ENCODE measurements at places on chromosomes 4 and X.

DNA sequence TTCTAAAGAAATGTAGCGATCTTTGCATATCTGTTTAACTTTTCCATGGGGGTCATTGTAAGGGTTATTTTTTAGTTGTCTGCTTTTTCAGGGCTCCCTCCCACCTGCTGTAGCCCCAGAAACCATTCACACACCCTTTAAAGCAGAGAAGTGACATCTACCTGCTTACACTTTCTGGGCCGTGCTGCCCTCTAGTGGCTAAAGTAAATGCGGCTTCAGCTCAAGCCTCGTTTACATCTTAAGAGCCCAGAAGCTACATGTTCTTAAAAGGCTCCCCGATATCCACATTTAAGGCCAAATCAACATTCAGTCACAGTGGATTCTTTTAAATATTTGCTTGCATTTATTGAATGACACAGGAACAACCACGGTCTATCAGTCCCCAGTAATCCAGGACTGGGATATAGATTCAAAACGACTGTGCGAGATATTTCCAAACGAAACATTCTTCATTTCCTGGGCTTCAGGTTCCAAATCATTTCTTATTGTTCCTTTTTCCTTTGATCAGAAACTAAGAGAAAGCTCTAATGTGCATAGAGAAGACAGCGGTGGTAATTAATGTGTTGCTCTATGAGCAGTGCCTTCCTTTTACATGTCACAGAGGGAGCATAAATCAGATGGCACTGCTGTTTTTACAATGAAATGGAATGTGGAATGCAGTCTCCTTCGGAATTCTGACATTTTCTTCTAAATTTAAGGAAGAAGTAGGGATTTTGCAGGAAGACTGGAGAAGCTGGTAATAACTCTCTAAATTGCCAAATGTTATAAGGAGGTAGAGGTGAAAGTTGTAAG is 119.9 kb downstream of the RASGEF1B start:
- DNase-seq = peak; percentile 82

DNA sequence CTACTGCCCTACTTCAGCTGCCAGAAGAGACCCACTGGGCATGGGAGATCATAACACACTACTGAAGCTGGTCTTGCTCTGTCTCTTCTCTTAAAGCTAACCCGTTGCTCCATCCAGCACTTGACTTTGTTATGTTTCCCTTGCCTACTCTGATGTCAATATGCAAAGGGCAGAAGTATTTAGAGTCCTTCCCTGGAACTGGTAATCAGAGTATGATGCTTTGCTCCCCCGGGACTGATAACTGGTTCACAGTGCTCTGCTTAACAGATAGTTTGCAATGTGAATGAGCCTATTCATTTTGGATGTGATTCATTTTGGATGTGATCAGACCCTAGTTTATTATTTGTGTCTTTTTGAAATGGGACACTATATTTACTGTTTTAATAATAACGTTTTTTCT is 12.3 kb upstream of the UCP1 start:
- no peak for DNase-seq

GRCh38 chrX:118522230-118522926 is 26.8 kb downstream of the DOCK11 start:
- no peak for DNase-seq

DNA sequence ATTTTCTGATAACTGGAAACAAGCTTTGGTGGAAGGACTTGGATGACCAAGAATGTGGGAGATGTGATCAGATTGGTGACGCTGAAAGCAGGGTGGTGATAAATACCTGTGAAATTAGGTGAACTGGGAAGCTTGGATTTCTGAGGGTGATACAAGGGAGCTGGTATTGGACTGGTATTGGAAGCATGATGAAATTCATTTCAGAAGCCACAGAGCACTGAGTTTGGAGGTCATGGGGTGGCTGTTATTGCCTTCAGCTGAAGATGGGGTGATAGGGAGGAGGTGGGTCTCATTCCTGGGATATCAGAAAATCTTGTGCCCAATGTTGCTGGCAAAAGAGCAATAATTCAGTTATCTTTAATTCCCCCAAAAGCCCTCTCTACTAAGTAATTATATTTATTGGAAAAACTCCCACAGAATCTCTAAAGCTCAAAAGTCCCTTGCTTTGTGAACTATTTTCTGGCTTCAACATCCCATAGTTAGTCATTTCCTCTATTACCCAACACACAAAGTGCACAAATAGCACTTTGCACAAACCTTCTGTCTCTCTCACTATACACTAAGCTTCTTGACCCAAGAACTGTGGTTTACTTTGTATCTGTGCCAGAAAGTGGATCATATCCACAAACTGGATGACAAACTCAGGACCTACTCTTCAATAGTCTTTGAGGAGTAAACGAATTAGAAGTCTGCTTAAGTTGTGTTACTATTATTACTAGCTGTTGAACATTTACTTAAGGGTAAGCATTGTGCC is 23.1 kb upstream of the CAMK2D start:
- DNase-seq = no peak

DNA sequence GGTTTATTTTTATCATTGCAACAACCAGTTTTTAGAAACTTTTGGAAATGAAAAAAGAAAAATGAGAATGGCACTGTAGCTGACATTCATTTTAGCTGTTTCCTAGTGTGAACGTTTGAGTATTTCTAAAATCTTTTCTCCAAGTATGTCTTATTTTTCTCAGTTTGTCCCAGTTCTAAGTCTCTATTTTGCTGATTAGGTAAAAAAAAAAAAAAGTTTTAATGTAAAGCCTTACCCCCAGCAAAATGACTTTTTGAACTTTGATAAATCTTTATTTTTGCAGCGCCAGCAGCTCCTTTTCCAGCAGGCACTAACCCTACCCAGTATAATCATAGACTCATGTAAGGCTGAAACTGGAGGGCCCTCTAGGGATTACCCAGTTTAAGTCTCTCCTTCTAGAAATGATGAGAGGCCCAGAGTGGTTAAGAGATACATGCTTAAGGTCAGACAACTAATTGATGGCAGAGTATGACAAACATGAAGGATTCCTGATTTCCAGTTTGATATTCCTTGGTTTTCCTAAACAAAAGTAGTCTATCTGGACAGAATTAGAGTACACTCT is 84.3 kb upstream of the SLC4A4 start:
- no peak for DNase-seq

GRCh38 chrX:79515529-79515928 is 148.4 kb upstream of the ITM2A start:
- DNase-seq = no peak

GRCh38 chrX:51496501-51497291 is at the start of gene NUDT11:
NUDT11 (minus strand) TSS chrX:51496592; CDS start chrX:51496444, 148 bp downstream.
- peak; percentile 89 for DNase-seq

DNA sequence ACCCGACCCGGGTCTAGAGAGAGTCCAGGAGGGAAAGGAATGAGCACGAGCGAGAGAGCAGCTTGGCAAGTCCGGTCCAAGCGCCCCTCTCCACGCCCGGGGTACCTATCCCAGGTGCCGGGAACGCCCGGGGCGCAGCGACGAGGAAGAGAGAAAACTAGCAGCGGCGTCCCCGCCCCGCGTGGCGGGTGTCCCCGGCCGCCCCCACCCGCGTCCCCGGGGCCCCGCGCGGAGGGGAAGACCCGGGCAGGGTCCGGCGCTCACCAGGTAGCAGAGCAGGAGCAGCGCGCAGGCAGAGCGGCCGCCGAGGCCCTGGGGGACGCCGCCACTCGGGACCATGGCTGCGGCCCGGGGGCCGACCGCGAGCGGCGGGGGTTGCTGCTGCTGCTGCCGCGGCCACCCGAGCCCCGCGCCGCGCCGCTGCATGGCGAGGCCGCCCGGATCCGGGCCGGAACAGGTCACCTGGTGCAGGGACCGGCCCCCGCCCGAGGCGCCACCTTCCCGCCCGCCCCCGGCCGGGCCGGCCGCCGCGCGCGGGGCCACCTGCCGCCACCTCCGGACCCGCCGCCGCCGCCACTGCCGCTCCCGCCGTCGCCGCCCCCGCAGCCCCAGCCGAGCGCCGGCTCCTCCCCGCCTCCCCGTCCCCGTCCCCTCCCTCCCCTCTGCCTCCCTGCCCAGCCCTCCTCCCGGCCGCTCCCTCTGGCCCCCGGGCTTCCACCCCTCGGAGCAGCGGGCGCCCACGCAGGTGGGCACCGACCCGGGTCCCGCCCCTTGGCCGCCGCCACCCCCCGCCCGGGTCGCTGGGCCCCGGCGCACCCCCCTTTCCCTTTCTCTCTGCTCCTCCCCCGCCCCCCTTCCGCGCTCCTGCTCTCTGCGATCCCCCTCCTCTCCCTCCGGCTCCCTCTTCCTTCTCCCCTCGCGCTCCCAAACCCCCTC is at the start of gene SEL1L3:
Gene SEL1L3 (minus strand): TSS at position 578 of the 936 bp plus-strand sequence. CDS start 152 bp downstream, at position 426.
- peak; percentile 75 for DNase-seq

- DNase-seq = no peak
Measured at GRCh38 chr4:116099596-116099995, 985.8 kb downstream of the TRAM1L1 start.

GRCh38 chr4:41009411-41009810 is 204.9 kb downstream of the APBB2 start:
- no peak for DNase-seq

DNA sequence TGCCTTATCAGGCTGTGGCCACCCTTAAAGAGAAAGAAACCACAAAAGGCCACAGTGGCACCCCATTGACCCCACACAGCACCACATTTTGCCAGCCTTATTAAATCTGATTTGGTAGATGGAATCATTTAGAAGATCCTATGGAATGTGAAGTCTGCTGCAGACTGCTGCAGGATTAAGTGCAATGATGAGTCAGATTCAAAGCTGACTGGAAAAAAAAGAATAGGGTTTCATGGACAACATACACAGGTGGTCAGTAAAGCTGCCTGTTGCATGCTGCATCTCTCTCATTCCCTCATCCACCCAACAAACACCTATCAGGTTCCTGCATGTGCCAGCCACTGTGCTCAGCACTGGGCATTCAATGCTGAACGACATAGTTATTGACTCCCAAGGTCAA is 56.6 kb downstream of the CHST7 start:
- no peak for DNase-seq

DNA sequence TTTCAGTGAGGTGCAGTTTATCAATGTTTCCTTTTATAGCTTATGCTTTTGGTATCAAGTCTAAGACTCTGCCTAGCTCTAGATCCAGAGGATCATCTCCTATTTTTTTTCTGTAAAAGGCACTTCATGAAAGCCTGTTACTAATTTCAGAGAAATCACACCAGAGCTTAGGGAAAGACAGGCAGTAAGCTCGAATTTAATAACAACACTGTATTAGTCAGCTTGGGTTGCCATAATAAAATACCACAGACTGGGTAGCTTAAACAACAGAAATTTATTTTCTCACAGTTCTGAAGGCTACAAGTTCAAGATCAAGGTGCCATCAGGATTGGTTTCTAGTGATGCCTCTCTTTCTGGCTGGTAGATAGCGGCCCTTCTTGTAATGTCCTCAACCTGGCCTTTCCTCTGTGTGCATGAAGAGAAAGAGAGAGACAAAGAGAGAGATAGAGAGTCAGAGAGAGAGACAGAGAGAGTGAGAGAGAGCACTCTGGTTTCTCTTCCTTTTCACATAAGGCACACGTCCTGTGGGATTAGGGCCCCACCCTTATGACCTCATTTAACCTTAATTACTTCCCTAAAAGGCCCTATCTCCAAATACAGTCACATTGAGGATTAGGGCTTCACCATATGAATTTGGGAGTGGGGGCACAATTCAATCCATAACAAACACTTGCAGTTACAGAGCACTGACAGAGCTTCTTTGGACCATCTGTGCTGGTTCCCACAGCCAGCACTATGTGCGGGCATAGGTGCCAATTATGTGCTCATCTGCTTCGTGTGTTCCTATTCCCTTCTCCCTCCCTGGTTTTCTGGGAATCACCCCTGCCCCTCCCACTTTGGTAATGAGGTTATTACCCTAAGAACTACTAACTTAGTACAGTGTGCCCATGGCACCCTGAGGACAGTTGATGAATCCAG is 114.8 kb upstream of the MED14 start:
- no peak for DNase-seq

- no peak for DNase-seq
Measured at GRCh38 chr4:177671387-177671786, 229.2 kb upstream of the AGA start.

DNA sequence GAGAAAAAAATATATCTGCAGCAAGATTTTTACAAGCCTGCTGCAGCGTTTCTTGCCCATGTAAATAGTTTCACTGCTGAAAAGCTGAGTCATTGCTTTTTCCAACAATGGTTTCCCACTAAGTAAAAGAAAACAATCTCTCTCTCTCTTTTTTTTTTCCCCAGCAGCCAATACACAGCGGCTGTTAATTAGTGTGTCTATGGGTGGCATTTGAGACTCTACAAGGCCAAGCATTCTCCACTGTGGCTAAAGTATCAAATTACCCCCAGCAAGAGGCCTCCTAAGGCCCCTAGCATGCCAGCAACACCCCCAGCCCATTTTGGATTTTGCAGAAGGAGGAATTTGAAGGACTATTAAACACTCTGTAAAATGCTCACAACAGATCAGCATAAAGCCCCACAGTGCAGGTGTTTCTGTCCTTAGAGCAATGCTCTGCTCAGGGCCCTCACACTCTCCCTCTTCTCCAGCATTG is 837.4 kb downstream of the TRIML1 start:
- peak; percentile 87 for DNase-seq

DNA sequence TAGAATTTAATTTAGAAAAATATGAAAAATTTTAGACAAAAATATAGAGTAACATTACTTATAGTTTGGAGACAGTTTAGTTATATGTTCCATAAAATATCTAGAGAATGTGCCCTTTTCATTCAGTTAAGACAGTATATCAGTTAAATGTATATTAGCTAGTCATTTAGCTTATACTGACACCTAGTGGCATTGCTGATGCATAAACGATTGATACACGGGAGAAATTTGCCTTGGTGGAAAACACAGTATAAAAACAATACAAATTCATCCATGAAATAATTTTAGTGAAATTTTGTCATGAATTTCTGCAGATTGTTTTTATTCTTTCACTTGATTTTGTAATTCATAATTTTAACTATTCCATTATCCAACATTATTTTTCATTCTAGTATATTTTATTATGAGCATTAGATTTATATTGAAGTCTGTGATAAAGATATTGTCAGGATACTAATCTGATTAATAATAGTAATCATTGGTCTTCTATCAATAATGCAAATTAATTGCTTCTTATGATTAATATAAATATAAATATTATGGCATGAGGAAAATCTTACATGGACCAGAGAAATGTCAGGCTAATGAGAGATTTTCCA is 219.0 kb downstream of the TLL1 start:
- peak; percentile 65 for DNase-seq

GRCh38 chrX:33207056-33207455 is 4.3 kb downstream of the DMD start:
- no peak for DNase-seq
